ENCODE measurements at places on chromosomes 1 and 21.

- DNase-seq, result no peak
Measured at GRCh38 chr21:46095814-46096595, 1.9 kb upstream of the COL6A2 start.

DNA sequence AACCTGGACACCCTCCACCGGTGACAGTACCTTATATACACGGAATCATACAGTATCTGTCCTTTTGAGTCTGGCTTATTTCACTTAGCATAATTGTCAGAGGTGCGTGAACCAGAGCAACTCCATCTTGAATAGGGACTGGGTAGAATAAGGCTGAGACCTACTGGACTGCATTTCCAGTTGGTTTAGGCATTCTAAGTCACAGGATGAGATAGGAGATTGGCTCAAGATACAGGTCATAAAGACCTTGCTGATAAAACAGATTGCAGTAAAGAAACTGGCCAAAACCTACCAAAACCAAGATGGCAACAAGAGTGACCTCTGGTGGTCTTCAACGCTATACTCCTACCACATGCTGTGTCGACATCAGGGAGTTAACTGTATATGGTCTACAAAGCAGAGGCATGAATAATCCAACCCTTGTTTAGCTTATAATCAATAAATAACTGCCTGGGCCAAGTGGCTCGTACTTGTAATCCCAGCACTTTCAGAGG is 1.4 kb upstream of the FDPS start:
- no peak for DNase-seq

DNA sequence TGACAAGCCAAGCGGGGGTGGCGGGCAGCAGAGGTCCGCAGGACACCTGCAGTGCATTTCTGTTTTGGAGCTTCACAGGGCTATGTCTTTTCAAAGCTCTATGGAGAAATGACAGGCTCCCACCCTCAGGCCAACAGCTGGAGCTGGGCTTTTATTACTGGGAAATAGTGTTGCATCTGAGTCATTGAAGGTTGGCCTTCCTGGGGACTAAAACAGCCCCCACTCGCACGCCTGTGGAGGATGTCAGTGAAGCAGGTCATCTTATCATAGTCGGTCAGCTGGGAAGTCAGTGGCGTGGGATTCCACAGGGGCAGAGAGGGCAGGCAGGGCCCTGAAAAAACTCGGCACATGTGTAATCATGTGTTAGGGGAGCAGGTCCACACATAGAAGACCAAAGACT is 55.3 kb downstream of the NTPCR start:
- no peak for DNase-seq

- no peak for DNase-seq
Measured at GRCh38 chr1:166730299-166730888, 108.9 kb upstream of the POGK start.

- DNase-seq, result no peak
Measured at GRCh38 chr1:153677718-153678518, 570 bp upstream of the NPR1 start.

GRCh38 chr1:232589812-232590743 is 39.9 kb downstream of the SIPA1L2 start:
- DNase-seq, result no peak

DNA sequence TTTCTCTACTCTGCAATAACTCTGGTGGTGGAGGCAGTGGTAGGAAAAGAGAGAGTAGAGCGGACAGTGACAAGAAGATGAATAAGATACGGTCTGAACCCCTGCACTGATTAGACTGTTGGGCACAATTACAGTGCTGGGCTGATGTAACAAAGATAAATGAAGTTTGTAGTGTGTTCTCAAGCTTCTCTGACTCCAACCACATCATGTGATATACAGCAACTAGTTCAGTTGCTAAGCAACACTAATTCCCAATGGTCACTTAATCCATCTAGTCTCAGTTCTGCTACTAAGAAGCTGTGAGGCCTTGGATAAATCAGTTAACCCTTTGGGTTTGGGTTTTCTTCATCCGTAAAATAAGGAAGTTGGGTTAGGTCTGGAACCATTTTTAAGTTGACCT is 17.3 kb downstream of the DDR2 start:
- no peak for DNase-seq
